ENCODE measurements at places on chromosomes 13 and 19.

DNA sequence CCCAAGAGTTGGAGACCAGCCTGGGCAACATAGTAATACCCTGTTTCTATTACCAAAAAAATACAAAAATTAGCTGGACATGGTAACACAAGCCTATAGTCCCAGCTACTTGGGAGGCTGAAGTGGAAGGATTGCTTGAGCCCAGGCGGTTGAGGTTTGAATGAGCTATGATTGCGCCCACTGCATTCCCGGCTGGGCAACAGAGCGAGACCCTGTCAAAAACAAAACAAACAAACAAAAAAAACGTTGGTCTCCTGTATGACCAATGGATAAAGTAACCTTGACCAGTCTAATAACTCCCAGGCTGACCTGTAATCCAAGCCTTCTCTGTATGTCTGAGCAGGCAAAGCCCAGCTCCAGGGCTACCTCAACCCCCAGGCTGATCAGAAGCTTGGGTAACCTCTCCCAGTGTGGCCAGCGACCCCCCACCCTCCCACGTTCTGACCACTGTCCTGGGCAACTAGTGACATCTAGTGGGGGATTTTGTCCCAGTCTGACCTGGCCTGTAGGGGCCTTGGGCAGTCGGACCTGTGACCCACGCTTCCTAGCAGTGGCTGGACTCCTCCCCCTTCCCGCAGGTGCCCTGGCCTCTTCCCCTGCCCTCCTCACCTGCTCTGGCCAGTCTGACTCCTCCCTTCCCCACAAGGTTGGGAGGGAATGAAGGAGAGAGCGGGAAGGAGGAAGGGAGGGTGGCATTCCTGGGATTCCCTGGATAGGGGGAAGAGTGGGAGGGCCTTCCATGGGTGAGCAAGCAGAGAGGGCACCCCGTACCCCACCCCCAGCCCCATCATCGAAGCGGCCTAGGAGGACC, 1.0 kb upstream of the BCAM start:
- no peak for DNase-seq

DNA sequence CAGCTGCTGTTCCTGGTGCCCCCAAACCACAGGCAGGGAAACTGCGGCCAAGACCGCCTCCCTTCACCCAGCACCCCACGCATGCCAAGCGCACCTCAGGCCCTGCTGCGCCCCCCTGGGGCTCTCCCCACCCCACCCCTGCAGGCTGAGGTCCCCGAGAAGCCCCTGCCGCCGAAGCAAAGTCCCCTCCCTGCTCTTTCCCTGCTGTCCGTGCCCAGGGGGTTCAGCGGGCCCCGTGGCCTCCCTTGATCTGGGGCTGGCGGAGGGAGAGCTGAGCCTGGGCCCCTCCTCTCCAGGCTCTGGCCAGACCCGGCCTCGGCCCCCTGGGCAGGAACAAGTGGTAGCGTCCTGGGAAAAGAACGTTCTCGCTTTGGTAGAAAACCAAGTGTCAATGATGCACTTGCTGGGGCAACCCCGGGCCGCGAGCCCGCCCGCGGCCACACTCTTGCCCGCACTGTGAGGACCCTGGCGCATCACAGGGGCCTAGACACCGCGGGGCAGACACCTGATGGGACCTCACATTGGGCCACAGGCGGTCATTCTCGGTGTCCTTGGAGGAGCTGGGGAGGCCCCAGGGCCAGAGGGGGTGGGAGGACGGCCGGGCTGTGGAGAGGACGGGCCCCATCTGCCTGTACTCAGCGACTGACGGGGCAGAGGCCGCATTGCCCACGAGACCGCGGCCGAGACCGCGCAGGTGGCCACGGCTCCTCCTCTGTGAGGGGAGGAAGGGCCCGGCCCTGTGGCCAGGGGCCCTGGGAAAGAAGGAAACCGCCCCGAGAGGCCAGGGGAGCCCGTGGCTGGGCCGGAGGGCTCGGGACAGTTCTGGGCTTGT, 29.0 kb downstream of the GPX4 start:
- no peak for DNase-seq

- no peak for DNase-seq
Measured at GRCh38 chr19:22144394-22144793, 52.4 kb downstream of the ZNF676 start.

DNA sequence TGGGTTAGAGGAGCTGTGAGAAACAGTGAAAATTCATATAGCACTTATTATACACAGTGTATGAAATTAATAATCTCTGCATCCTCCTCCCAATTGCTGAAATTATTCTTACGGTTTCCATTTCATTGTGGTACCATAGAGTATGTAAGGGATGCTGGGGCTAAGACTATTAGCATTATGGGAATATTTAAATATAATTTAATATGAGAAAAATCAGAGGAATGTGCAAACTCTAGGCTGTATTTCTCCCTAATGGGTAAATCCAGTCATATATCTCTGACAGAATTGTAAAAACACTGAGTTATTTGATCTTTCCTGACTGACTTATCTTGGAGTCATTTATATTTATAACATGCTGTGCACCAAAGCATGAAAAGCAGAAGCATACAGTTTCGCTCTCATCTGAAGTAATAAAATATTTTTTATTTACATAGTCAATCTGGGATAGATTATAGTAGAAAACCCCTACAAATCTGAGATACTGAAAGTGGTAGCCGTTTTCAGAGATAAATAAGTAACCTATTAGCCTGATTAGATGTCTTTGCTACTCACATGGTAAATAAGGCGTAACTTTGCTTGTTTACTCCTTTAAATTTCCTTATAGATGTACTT, 34.9 kb downstream of the LRCH1 start:
- DNase-seq: no peak

DNA sequence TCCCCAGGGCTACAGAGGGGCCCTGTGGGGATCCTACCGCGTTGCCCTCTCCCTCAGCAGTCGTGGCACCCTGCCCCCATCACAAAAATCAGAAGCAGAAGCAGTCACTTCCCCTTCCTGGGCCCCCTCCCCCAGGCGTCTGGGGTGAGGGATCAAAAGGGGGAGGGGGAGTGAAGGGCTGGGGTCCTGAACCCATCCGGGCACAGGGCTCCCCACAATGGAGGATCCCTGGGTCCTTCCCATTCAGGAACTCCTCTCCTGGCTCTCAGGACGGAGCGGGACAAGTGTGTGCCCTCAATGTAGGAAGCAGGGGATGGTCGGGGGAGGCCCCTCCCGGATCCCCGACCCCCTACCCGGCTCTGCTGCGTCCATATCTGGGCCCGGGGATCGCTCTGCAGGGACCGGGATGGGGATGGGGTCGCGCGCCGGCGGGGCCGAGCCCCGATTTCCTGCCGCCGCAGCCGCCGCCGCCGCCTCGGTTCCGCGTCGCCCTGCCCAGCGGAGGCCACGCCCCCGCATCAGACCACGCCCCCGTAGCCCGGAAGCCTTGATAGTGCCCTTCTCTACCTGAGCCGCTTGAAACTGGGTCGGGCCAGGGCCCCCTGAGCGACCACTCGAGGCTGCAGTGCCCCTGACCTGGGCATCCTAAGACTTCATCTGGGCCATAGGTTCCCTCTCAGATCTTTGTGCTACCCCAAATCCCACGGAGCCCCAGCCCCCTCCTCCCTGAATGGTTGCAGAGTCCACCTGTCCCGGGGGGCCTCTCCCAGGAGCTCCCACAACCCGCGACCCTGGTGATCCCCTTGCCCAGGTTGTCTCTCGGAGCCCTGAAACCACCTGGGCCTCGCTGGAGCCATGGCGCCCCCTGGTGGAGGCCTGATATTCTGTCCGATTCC, at the start of gene GMIP:
GMIP (minus strand) TSS at position 500 of the 896 bp plus-strand sequence; CDS start at position 372, 128 bp downstream.
- DNase-seq: peak; percentile 84

DNA sequence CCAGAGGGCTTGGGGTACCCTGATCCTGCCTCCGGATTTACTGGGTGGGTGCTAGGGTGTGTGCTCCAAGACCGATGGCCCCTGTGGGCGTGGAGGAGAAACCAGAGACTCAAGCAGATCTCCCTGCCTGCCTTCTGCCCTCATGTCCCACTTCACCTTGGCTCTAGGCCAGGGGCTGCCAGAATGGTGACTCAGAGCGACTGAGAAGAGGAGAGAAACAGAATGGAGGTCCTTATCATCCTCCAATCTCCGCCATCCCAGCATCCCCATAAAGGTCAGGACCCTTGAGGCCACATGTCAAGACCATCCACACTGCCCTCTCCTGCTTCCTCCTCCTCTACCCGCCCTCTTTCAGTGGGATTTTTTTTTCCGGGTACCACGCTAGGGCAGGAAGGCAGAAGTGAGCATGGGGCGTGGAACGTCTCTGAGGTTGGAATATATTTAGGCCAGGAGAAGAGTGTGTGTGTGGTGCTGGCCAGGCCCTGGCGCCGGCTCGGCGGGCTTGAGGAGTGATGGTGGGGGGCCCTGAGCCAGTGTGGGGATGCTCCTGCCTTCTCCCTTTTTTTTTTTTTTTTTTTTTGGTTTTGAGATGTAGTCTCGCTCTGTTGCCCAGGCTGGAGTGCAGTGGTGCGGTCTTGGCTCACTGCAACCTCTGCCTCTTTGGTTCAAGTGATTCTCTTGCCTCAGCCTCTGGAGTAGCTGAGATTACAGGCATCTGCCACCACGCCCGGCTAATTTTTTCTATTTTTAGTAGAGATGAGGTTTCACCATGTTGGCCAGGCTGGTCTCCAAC, 22.3 kb downstream of the IER2 start:
- peak; percentile 66 for DNase-seq

Measured in stimulated activated CD4-positive, alpha-beta T cell treated with anti-CD3 and anti-CD28 coated beads, Interleukin-1b, Interleukin-23, amount 100 ng/mL, for 4 hours (primary cell).